ENCODE measurements at places on chromosomes 12 and 14.

- DNase-seq, result peak; percentile 90
These were observed 521 bp downstream of the CDK2AP1 start for GRCh38 chr12:123271001-123271668.

- peak; percentile 69 for DNase-seq
These were observed 93.4 kb upstream of the SLCO1C1 start for GRCh38 chr12:20601668-20602280.

GRCh38 chr12:88057994-88058718 lies 29.0 kb upstream of the C12orf50 start:
- no peak for DNase-seq

- DNase-seq, result no peak
These were observed 118.8 kb downstream of the KCNK10 start for GRCh38 chr14:88204221-88204620.

GRCh38 chr12:27064397-27065342 lies 17.7 kb downstream of the C12orf71 start:
- peak; percentile 19 for DNase-seq

- DNase-seq, result no peak
These were observed 194.1 kb downstream of the NOVA1 start for GRCh38 chr14:26403760-26404159.

DNA sequence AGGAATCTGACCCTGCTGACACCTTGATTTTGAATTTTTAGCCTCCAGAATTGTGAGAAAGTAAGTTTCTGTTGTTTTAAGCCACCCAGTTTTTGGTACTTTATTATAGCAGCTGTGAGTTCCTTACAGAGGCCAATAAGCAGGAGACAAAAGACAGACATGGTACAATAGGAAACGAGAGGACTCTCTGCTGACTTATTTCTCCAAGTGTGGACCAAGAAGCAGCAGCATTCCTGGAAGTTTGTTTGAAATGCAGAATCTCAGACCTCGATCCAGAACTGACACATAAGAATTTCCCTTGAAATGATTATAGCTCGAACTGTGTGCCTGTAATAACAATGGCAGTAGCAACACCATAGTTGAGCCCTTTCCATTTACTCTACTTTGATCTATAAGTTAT lies 31.9 kb upstream of the LUM start:
- DNase-seq, result no peak

DNA sequence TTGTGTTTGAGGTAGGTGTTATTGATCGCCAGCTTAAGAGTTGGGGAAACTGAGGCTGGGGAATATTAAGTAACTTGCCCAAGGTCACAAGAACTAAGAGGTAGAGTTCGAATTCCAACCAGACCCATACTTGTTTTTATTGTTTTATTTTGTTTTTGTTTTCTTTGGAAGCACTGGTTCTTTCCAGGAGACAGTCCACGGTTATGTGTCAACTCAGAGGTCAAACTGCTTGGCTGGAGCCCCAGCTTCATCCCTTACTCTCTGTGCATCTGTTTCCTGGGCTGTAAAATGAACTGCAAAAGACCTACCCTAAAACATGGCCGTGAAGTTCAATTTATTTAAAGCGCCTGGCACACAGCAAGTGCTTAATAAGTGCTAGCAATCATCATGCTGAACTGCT lies 74.4 kb upstream of the MAP1LC3B2 start:
- no peak for DNase-seq

GRCh38 chr14:29857551-29857950 lies 70.1 kb downstream of the PRKD1 start:
- DNase-seq, result no peak

- peak; percentile 51 for DNase-seq
These were observed at the start of gene SPATS2 for GRCh38 chr12:49367381-49368239. Gene SPATS2 (plus strand): TSS chr12:49367462. CDS start chr12:49461013, 93,551 bp downstream.

DNA sequence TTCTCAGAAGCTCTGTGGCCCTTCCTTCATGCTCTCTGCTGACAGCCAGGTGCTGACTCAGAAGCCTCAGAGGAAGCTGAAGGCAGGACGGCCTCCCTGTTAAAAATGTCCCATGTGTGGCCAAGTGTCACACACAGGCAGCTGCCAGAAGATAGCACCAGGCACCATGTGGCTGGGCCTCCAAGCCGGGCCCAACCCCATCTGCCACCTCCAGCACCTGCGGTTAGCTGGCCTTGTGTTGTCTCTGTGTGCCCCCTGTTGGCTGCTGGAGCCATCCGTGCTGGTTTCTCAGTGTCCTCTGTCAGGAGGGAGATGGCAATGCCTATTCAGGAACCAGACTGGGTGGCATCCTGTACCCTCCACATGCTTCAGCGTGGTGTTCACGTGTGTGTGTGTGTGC lies 63.2 kb downstream of the TSPAN11 start:
- DNase-seq, result peak; percentile 81

- no peak for DNase-seq
These were observed at the start of gene DTX1 for GRCh38 chr12:113056631-113057488. Gene DTX1 (plus strand): TSS chr12:113056730. CDS start chr12:113058193, 1,463 bp downstream.

DNA sequence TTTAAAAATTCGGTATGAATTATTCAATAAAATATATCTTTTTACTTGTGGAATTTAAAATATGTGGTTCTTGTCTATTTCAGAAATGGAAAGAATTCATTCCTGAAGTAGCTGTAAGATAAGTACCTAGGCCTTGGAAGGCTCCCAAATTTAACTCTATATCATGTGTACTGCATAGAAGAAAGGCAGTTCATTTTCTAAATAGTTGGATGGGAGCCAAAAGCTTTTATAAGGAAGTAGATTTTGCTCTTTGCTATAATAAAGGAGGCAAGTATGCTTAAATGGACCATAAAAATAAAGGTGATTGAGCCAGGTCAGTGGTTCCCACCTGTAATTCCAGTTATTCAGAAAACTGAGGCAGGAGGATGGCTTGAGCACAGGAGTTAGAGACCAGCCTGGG lies 187.5 kb downstream of the ATXN7L3B start:
- peak; percentile 10 for DNase-seq

DNA sequence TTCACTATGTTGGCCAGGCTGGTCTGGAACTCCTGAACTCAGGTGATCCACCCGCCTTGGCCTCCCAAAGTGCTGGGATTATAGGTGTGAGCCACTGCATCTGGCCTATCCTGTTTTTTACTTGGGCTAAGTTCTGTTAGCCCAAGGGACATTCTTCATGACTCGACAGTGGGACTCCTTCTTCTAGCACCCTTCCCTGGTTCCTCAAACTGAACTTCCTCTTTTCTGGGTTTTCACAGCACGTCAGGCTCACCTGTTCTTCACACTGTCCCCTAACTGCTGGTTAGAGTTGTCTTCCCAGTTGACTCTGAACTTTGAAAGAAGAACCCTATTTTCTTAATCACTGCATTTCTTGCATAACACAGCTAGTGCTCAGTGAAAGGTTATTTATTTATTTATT lies 22.5 kb downstream of the CABP1 start:
- DNase-seq, result peak; percentile 47

- peak; percentile 53 for DNase-seq
These were observed at the start of gene C12orf42 for GRCh38 chr12:103495469-103496456. Gene C12orf42 (minus strand): TSS chr12:103495968. CDS start chr12:103478426, 17,542 bp downstream.

DNA sequence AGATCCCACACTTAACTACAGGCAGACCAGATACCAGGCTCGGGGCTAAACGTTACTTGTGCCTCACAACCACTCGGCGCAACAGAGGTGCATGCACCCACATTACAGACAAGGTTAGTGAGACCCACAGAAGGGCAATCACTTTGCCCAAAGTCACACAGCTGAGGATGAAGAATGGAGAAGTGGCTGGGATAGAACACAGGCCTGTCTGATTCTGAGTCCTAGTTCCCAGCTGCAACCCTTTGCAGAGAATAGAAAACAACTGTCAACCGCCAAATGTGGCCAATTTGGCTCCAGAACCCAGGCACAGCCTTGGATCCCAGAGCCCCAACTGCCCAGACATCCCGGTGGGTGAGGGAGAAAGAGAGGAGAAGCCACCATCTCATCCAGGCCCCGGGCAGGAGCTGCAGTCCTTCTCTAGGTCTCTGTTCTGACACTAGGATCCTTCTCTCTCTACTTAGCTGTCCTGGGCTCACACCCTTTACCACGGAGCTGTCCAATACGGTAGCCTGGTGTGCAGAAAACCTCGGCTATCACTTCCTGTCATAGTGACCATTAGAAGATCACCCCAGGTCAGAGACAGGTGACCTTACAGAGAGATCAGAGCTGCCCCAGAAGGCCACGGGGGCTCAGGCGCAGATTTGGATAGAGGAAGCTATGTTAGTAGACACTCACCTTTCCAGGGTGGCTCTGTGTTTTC lies 59.1 kb downstream of the FAM222A start:
- DNase-seq, result no peak

GRCh38 chr14:101055106-101055662 lies 151.7 kb upstream of the RTL1 start:
- DNase-seq, result no peak

GRCh38 chr12:62516927-62517326 lies 50.3 kb downstream of the MON2 start:
- DNase-seq, result peak; percentile 60

- DNase-seq, result no peak
These were observed 96.5 kb downstream of the ARMH4 start for GRCh38 chr14:58055497-58056010.

DNA sequence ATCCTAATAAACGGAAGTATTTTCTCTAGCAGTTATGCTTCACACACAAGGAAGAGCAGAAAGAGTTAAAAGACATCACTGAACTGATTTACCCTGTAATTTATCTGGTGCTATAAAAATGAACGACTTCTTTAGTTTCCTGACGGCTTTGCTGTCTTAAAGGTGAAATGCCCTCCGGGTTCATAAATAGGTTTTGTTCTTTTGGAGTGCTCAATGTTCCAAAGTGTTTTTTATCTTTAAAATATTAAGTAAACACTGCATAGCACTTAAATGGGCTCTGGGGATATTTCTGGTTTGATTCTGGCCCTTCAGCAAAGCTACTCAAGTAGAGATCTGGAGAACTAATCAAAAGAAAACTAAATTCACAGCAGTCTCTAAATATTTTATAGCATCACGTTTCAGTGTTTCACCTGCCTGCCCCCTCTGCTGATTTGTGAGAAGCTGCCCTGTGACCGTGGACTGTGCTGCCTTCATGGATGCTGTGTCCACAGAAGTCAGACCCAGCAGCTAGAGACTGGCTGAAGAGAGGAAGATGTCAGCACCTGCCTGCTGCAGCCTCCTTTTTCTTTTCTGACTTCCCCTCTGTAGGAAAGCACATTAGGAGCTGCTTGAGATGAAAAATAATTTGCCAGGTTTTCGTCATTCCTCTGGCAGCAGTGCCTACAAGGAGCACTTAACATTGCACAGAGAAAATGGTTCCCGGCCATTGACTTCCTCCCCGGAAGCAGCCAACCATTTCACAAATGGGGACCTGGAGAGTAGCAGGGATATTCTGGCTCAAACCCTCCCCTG lies 205.1 kb upstream of the FSCB start:
- DNase-seq, result no peak

- no peak for DNase-seq
These were observed 166.4 kb upstream of the SLC38A2 start for GRCh38 chr12:46538976-46539375.

DNA sequence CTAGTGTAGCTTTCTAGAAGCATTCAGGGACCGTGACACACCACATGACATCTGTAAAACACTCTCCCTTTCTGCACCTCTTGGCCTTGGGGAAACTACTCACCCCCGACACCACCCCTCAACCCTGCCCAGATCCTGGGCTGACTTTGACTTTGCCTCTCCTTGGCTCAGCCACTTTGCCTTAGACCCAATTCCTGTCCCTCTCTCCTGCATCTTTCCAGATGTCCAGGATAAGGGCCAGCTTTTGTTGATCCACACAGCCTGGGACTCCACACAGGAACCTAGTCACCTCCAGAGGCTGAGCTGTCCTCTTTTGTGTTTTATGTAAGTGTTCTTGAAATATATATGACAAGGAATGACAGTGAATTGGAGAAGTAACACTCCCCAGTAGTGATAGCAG lies 153.7 kb upstream of the PLXNC1 start:
- no peak for DNase-seq

Measured in hematopoietic multipotent progenitor cell treated with erythropoietin and hydrocortisone succinate and interleukin-3 and kit ligand, for 4 days (in vitro differentiated cells).